ENCODE measurements at places on chromosomes 16 and 17.

GRCh38 chr17:4074831-4075495, 67.9 kb downstream of the ZZEF1 start:
- DNase-seq: no peak

DNA sequence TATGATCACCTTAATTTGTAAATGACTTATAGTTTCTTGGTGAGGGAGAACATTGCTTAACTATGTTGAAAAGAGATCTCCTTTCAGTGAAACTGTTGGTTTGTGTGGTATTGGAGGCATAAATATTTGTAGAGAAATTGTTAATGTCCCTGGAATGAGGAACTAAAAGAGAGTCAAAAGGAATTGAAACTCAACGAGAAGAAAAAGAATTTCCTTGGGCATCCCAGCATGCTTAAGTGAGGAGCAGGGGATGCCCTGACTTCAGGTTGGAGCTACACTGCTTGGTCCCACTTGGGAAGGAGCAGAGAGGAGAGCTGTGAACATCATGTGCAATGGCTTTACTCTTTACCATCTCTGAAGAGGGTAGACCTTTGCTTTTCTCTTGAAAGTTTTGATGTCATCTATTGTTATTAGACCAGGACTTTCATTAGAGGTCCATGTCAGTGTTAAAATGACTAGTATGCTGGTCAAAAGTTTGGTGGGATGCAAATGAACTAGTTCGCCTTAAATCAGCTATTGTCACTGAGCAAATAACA, 21.7 kb downstream of the KRT23 start:
- peak; percentile 59 for DNase-seq

DNA sequence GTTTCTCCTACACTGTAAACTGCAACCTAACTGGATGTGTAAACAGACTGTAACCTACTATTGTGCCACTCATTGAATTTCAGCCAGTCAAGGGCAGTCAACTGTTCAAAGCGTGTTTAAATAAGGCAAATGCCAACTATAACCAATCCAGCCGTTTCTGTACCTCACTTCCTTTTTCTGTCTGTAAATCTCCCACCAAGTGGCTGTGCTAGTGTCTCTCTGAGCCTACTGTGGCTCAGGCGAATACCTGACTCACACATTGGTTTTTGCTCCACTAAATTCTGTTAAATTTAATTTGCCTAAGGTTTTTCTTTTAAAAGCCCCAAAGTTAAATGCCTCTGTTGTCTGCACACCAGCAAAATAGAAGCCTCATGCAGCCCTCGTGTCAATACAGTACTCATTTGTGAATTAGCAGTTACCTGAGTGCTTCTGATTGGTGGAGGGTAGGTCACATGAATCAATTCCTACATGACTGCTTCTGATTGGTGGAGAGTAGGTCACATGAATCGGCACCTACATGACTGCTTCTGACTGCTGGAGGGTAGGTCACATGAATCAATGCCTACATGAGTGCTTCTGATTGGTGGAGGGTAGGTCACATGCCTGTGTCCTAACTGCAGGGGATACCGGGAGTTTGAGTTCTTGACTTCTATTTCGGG, 31.1 kb upstream of the CCR7 start:
- no peak for DNase-seq

DNA sequence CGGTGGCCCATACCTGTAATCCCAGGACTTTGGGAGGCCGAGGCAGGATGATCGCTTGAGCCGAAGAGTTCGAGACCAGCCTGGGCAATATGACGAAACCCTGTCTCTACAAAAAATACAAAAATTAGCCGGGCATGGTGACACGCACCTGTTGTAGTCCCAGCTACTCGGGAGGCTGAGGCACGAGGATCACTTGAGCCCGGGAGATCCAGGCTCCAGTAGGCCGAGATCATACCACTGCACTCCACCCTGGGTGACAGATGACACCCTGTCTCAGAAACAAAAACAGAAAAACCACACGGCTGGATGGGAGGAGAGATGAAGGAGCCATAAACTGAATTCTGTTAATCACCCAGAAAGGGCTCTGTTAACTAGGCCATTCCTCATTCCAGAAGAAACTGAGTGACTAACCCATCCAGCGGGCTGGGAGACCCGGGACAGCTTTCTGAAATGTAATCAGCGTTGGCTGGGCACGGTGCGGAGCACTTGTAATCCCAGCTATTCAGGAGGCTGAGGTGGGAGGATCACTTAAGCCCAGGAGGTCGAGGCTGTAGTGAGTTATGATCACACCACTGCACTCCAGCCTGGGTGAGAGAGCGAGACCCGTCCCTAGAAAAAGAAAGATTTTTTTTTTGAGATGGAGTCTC, 641 bp upstream of the NT5C3B start:
- DNase-seq: no peak

- peak; percentile 16 for DNase-seq
Measured at GRCh38 chr16:51464996-51465395, 313.9 kb upstream of the SALL1 start.
